ENCODE measurements at places on chromosomes 6 and 20.

DNA sequence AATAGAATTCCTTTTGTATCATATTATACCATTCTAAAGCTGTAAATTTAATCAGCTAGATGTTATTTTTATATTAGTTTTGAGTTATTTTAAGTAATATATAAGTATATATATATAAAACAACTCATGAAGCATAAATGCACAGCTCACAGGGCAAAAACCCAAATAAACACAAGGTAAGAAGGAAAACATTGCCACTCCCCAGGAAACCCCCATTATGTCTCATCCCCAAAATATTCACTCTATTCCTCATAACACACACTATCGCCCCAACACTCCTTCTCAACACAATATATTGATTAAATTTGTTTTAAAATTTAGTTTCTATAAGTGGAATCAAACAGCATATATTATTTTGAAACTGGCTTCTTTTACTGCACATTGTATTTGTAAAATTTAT, 98.6 kb upstream of the FAM83B start:
- no peak for DNase-seq

- no peak for DNase-seq
Measured at GRCh38 chr6:2891768-2892170, 11.3 kb downstream of the SERPINB9 start.

DNA sequence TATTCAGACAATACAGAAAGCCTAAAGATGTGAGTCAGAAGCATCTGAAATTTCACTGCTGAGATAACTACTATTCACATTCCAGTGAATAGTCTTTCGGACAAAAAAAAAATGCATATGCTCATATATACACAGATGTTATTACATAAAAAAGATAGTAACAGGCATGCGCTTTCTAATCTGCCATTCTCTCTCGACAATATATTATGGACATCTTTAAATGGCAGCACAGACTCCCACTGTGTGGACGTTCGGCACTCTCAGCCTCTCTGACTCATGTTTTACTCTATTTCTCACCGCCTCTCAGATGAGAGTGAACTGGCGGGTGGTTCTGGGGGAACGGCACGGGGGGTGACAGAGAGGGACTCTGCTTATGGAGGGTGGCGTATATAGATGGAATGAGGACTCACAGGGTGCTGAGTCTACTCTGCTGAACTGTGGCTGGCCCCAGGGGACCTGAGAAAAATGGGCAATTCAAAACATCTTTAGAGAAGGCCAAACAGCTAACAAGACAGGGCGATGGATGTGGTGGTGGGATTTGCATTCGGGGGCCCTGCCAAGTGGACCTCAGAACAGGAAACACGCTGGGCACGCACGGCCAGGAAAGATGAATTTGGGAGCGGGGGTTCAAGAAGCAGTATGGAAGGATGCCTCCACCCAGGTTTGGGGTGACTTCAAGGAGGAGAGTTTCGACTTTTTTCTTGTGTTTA, 68.9 kb downstream of the MDGA1 start:
- no peak for DNase-seq

DNA sequence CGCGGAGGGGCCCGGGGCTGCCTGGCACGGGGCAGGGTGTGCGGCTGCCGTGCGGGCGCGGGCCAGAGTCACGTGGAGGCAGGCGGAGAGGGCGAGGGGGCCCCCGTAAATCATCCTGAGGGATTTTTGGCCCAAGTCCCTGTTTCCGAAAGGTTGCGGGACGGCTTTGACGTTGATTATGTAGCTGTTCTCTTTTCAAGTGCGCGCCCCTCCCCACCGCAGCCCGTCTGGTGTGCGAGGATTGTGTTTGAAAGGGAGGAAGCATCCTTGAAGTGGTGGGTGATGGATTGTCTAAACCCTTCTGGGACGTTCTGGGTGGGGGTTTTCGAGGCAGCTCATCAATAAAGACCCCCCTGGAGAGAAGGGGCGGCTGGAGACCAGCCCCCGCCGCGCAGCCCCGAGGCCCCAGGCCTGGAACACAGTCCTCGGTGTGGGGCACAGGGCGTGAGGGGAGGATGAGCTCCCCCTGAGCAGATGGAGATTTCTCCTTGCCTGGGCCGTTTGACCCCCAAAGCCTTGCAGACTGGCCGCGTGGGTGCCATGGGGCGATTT, 7.0 kb upstream of the FOXF2 start:
- no peak for DNase-seq

GRCh38 chr20:34522969-34523871, 7.0 kb downstream of the DYNLRB1 start:
- peak; percentile 22 for DNase-seq

GRCh38 chr6:17178754-17179529, 77.1 kb downstream of the STMND1 start:
- DNase-seq, result no peak

Data from stimulated activated CD8-positive, alpha-beta memory T cell treated with anti-CD3 and anti-CD28 coated beads, Interleukin-12 subunit alpha, Interleukin-12 subunit beta, amount 100 ng/mL, for 4 hours (primary cell).